Psoas muscle (tissue), 8 donors: ENCODE measurements at places on chromosomes 3 and 15. TPM values are rescaled to one million over a fixed set of nuclear protein-coding genes. Genes with fewer than 3 reads are reported as not detected.

- no peak for DNase-seq
These were observed 32.5 kb downstream of the TCF12 start for GRCh38 chr15:56950979-56951378.

DNA sequence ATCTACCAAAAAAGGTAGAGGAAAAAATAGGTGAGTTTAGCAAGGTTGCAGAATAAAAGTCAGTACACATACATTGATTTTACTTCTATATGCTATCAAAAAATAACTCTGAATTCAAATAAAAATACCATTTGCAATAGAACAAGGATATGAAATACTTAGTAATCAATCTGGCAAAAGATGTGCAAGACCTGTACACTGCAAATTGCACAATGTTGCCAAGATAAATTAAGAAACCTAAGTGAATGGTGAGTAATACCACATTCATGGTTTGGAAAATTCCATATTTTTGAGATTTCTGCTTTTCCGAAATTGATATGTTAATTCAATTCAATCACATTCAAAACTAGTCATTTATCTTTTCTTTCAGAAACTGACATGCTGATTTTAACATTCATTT lies 464.8 kb downstream of the EPHA3 start:
- no peak for DNase-seq

DNA sequence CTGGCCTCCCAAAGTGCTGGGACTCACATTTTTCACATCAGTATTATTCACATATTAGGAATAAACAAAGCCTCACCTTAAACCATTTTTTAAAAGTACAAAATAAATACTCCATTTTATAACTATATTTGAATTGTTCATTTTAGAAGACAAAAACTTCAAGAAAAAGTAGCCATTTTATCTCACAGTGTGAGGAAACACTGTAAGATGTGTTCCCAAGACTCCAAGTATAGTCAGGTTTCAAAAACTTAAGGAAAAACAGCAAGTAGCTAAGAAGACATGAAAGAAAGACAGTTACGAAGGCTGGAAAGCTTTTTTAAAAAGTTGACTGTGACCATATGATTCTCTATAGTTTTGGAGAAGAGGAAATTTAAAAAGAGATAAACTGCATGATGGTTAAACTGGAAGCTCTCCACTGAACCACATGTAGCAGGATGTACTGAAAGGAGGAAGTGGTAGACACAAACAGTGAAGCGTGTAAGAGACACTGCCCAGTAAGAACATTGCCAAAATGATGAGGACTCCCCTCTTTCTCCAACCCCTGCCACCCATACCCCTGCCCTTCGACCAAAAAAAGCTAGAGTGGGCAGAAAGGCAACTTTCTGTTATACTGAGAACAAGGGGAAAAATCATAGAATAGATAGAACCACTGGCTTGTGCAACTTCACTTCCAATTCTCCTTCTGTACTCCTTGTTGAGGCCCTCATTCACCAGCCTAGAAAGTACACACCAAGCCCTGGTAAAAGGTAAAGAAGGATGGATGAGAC lies 6.2 kb upstream of the TMF1 start:
- no peak for DNase-seq

DNA sequence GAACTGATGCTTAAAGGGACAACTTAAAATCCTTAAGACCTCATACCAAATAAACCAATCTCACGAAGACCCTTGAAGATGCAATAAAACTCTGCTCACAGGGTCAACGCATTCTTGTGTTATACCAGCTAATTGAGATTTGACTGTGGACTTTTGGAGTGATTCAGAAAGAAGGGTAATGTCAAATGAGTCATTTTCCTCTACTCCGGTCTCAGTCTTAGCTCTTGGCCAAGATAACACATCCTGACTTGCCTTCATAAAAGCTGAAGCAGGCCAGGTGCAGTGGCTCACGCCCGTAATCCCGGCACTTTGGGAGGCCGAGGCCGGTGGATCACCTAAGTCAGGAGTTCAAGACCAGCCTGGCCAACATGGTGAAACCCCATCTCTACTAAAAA lies 3.8 kb downstream of the PKM start:
- peak; percentile 47 for DNase-seq

DNA sequence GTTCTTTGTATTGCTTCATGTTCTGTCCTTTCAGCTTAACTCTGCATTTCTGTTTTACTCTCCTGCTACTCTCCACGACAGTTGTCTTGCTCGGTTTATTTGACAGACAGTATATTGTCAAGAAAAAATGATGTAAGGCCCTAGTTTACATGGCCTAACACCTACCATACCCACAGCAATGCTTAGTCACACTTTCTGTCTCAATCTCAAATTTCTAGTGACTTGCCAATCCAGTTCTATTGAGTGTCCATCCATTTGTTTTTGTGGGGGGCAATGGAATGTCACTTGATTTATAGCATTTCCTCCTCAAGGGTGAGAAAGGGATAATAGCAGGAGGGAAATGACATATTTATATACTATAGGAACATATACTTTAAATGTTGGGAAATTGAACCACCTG lies 676.2 kb downstream of the NAALADL2 start:
- no peak for DNase-seq

Gene HIGD2B
- total RNA-seq = not detected

Gene FOXL2
- total RNA-seq = 0.39 TPM

Gene ZNF609
- 10.2 TPM for total RNA-seq
